Kidney (tissue), 22 donors: ENCODE measurements at places on chromosomes 3 and 15. TPM values are rescaled to one million over a fixed set of nuclear protein-coding genes. Genes with fewer than 3 reads are reported as not detected.

GRCh38 chr3:101243285-101244211 lies 76.8 kb downstream of the IMPG2 start:
- DNase-seq, result no peak

The GPR156 gene
- polyA plus RNA-seq, result 0.17 TPM

GRCh38 chr15:98954411-98954810 lies 53.2 kb downstream of the PGPEP1L start:
- DNase-seq, result peak; percentile 94

DNA sequence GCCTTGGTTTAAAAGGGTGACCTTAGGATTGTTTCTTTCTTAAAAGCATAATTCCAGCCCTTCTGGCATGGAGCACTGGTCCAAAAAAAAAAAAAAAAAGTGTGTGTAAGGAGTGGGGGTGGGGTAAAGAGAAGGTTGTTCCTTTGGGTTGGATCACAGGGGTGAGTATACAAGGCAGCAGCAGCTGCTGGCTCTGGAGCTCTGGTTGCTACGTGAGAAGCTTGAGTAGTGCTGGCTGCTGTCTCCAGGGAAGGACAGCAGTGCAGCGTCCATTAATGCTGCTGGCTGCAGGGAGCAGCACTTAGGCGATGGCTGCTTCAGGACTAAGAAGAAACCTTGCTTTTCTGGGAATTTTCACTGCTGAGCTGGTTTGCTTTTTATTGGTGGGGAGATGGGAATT lies 2.3 kb downstream of the SETD5 start:
- DNase-seq, result peak; percentile 85

- DNase-seq, result peak; percentile 83
Measured at GRCh38 chr15:98428253-98428989, 219.9 kb upstream of the IGF1R start.

DNA sequence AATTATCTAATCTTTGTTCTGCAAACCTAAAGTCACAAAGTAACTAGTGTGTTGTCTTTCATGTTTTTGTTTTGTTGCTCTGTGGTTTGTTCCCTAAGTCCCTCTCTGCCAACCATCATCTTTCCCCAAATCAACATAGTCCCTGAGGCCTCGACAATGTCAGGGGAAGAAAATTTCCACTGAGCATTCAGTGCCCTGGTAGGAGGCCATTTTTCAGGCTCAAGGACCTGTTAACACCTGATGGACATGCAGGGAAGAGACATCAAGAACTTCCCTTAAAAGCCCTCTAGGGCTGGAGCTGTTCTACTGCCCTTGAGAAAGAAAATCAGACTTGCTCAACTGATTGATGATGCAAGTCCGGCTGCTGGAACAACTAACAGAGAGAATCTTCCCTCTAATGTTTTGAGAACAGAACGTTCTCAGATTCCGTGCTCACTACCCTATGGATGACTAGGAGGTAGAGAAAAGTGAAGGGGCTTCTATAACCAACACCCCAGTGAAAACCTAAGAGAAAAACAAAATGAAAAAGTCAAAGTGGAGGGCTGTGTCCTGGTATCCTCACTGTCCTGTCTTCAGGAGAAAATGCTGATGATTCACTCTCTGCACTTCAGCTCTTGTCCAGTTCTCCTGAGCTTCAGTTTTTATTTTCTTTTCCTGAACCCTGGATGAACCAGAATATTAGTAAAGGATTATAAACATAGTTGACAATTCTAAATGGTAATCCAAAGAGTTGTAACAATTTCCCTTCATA lies 373.1 kb downstream of the FOXP1 start:
- no peak for DNase-seq

The SELENOT gene
- 120 TPM for polyA plus RNA-seq

DNA sequence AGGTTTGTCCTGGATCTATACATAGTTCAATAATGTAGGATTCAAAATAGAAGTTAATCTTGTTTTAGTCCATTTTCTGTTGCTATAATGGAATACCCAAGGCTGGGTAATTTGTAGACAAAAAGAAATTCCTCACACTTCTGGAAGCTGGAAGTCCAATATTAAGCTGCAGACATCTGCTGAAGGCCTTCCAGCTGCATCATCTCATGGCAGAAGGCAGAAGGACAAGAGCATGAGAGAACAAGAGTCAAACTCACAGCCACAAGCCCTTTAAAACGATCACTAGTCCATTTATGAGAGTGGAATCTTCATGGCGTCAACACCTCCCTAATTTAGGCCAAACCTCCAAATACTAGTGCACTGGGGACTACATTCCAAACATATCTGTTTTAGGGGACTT lies 669.3 kb downstream of the ROBO2 start:
- peak; percentile 61 for DNase-seq

DNA sequence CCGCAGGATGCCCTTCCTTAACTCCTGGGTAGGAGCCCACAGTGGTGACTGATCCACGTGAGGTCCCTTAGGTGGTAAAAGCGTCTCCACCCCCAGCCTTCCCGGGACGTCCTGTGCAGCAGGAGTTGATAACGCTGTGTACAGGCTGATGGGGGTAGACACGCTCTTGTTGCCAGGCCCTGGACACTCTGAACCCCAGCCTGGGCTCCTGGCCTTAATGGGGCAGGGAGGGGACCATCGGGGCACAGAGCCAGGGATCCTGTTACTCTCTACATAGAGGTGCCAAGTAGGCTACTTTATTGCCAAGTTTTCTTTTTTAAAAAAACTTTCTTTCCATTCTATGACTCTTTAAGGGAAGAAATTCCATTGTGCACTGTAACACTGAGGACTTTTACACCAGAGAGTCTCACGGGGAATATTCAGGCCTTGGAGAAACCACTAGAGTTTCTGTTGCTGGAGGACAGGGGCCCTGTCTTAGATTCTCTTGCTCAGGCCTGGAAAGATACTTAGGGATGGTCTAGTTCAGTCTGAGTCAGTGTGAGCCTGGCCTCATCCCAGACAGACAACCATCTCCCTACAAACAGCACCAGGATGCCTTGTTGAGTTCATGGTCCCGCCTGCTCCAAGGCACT lies 104.3 kb upstream of the RNU6-1 start:
- DNase-seq, result no peak

- DNase-seq, result no peak
Measured at GRCh38 chr15:85986741-85987140, 92.9 kb upstream of the AGBL1 start.

The PLSCR2 gene
- not detected for polyA plus RNA-seq

The MKRN2OS gene
- polyA plus RNA-seq, result not detected
